Gastrocnemius medialis (tissue), 4 donors: ENCODE measurements at places on chromosomes 1 and 21.
A peak's percentile ranks its signal among the peaks of the same experiment; 100 is the strongest.

- no peak for DNase-seq
These were observed 546 bp upstream of the ZNF697 start for GRCh38 chr1:119648620-119649004.

DNA sequence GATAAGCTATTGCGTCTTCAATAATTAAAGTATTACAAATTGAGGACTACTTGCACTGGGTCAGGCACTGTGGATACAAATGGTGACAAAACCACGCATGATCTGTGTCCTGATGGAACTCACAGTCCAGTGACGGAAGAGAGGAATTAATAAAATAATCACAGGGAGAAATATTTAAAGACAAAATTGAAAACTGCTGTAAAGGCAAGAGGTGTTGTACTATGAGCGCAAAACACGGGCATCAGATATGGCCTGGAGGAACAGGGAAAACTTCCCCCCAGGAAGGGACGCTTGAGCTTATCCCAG lies 16.6 kb upstream of the SLAMF6 start:
- no peak for DNase-seq

DNA sequence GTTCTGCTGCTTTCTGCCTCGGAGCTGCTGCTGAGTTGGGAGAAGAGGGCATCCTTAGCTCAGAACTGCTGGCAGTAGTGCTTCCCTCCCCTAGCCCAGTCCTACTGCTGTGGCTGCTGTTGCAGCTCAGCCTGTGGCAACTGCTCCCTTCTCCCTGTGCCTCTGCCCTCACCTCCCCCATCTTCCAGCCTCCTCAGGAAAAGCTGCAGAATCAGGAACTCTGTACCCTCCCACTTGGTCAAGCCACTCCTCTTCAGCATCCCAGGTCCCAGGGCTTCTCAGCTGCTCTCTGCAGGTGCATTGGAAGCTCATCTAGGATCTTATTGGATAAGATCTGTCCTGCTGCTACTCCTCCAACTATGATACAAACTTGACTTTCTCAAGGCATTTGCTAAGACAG lies 316.7 kb downstream of the BRINP2 start:
- no peak for DNase-seq

- no peak for DNase-seq
These were observed 12.7 kb upstream of the PDPN start for GRCh38 chr1:13570924-13571323.

- DNase-seq: no peak
These were observed 29.4 kb downstream of the FOXJ3 start for GRCh38 chr1:42305639-42306038.

- DNase-seq: no peak
These were observed 74.9 kb downstream of the CCDC18 start for GRCh38 chr1:93255222-93256079.

DNA sequence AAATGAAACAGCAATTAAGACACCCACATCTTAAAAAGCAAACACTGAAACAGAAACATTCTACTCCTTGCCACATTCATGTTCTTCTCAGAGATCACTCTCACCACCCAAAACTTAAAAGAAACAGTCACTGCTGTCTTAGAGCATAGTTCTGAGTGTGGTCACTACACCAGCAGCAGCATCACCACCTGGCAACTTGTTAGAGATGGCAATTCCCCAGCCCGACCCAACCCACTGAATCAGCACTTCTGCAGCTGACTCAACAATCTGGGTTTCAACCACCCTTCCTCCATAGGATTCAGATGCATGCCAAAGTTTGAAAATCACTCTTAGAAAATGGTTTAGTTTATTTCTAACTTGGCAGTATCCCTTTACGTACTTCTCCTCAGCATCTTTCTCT lies 126.1 kb downstream of the CDC42BPA start:
- peak; percentile 53 for DNase-seq

DNA sequence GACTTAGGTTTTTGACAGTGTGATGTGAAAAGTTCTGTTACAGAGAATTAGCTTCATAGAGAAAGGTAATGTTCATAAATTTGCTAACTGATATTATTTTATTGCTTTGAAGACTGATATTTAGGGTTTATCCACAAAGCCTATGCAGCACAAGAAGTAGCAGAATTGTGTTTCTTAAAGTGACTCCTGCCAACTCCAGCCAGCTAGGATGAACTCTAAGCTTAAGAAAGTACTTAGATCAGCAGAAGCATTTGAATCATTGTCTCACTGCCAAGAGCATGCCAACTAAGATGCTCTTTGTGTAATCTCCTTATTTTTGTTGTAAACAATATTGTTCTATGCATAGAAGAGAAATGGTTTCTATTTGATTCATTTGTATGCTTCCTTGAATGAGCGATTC lies 589.4 kb upstream of the ADGRL4 start:
- DNase-seq: no peak
